CD4-positive, alpha-beta T cell treated with Interleukin-10 for 1 hour (primary cell): ENCODE measurements at places on chromosomes 2 and 18.

- DNase-seq = no peak
These were observed 788.4 kb upstream of the SOX11 start for GRCh38 chr2:4903656-4904348.

- no peak for DNase-seq
These were observed 63.9 kb downstream of the PXDN start for GRCh38 chr2:1680222-1681016.

DNA sequence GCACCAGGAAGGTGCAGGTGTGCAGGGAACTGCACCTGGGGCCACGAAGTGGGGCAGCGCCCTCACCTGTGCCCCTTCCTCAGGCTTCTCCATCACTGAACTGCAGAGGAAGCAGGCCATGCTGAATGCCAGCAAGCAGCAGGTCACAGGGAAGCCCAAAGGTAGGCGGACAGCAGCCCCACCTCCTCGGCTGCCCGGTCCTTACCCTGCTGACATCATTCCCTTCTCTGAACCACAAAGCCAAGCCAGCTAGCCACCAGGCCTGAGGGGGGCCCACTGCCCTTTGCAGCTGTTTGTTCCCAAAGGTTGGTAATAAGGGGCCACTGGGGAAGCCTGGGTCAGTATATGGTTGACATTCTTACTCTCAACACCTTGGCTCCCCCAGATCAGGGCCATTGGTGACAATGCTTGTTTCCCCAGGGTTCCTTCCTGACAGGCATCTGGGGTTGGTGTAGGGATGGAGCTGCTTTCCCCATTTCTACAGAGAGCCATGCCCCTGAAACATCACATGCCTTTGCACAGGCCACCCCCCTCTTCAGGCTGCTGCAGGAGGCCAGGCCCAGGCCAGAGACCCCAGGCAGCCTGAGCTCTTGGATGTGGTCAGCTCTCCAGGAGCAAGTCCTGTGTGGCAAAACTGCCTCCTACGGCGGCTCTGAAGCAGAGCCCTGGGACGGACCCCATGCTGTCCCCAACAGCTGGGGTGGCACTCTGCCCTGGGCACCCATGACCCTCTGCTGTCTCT, 47.8 kb downstream of the FAM168B start:
- no peak for DNase-seq

DNA sequence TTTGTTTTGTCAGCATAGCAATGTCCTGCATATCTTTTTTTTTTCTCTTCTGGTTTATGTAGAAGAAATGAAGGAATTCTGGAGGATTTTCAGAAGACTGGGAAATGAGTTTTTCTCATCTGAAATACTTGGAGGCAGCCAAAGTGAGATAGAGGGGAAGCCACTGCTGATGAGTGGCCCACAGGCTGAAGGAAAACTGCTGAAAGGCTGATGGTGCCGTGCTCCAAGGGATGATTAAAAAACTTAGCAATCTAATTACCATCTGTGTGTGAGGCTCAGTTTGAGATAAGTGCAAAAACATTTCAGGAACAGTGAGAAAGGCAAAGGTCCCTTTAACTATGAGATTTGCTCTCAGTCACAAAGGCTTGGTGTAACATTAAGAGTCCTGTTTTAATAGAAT, 98.5 kb downstream of the EVA1A start:
- DNase-seq = no peak

GRCh38 chr2:41142478-41142877, 690.6 kb upstream of the SLC8A1 start:
- DNase-seq = no peak

DNA sequence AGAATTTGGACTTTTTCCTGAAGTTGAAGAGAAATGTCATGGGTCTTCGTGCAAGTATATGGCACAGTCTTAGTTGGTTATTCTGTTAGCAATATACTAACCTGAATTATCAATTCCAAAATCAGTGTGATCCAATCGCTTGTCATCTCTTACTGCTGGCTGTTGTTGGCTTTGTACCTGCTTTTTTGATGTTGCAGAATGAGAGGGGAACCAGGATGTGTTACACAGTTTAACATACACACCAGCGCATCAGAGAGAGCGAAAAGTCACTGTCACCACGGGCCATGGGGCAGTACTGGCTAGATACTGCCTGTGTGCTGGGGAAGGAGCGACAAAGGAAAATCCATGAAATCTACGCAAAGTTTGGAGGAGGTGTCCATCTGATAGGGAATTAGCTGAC, 59.3 kb upstream of the SPP2 start:
- no peak for DNase-seq

- DNase-seq = no peak
These were observed 12.5 kb downstream of the GREB1L start for GRCh38 chr18:21254576-21254975.

DNA sequence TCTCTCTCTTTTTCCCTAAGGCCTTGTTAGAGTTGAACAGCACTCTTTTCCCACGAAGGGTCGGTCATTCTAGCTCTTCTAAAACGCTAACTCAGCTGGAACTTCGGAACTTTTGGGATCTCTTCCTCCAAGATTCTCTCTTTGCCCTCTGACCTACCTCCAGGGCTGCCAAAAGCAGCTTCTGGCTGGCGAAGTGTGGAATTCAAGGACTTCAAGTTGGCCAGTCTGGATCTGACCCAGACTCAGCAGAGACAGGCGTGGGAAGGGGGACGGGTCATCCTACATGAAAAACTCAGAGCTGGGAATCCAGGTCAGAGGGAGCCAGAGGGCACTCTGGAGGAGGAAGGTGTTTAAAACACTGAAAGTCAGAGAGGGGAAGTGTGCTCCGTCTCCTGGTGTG, 305.5 kb upstream of the HDAC4 start:
- DNase-seq = no peak

- DNase-seq = no peak
These were observed 54.7 kb upstream of the SP5 start for GRCh38 chr2:170660409-170660808.

DNA sequence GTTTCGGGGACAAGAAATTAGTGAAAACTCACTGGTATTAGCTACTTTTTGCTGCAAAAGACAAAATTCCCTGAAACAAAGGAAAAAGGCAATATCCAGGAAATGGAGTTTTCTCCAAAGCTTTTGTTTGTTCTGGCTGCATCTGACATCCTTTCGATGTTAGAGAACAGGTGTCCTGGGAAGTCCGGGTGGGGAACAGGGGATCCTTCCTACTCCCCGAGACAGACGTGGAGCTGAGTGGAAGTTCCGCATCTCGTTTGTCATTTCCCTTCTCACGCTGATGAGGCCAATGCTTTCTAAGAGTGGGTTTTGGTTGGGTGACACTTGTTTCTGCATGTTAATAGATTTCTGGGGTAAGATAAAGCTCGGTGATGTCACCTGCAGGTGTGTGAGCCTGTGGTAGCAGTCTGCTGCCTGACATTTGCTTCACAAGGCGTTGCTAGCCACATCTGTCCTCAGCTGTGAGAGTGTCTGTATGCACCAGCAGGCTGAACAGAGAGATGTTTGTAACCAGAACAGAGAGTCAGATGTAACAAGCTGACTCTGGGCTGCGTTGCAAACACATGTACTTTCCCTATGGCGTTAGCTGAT, 125.9 kb downstream of the ACOXL start:
- DNase-seq = peak; percentile 79

DNA sequence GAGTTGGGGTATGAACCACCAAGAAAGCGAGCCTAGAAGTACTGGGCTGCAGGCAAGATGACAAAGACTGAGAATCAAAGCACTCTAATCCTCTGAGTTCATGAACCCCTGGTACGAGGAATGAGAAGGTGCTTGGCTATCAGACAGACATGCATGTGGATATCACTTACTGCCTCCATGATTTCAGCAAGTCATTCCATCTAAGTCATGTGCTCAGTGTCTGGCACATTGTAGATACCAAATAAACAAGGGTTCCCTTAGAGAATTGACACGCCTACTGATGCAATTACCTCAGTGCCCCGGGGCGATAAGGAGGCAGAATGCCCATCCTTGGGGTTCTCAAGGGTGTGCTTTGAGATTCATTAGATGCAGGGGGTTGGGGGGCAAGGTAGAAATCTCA, 125.6 kb upstream of the PKDCC start:
- DNase-seq = no peak
